ENCODE measurements at places on chromosomes 7 and 10.

GRCh38 chr10:30762620-30763019 is 133.1 kb upstream of the LYZL2 start:
- DNase-seq = no peak

- no peak for DNase-seq
Measured at GRCh38 chr7:149300620-149301285, 38.8 kb downstream of the ZNF783 start.

DNA sequence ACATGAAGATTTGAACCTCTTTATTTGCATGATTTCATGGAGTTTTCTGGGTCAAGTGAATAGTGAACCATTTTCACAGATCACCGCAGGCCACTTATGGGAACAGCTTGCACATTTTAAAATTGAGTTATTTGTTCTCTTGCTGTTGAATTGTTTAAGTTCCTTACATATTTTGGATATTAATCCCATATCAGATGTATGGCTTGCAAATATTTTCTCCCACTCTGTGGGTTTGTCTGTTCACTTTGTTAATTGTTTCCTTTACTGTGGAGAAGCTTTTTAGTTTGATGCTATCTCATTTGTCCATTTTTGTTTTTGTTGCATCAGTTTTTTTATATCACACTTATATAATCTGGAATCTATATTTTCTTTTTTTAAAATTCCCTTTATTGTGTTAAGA is 14.1 kb upstream of the ZC3HAV1L start:
- no peak for DNase-seq

DNA sequence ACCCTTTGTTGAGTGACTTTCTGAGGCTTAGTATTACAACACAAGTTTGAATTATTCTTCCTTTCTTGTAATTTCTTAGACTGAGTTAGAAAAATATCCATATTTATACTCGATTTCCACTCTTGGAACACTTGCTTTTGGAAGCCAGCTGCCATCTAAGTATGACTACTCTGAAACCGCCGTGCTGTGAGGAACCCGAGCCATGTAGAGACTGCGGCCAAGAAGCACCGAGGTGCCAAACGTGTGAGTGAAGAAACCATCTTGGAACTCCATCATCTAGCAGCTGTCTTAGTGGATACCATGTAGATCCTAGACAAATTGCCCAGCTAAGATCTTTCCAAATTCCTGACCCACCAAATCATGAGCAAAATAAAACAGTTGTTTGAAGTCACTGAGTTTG is 49.7 kb upstream of the PRKAR2B start:
- no peak for DNase-seq

- DNase-seq = no peak
Measured at GRCh38 chr10:52437205-52437646, 123.1 kb downstream of the DKK1 start.

GRCh38 chr10:3808689-3809199 is 23.7 kb upstream of the KLF6 start:
- no peak for DNase-seq
